ENCODE measurements at places on chromosomes 5 and 9. TPM values are rescaled to one million over a fixed set of nuclear protein-coding genes. Genes with fewer than 3 reads are reported as not detected.

DNA sequence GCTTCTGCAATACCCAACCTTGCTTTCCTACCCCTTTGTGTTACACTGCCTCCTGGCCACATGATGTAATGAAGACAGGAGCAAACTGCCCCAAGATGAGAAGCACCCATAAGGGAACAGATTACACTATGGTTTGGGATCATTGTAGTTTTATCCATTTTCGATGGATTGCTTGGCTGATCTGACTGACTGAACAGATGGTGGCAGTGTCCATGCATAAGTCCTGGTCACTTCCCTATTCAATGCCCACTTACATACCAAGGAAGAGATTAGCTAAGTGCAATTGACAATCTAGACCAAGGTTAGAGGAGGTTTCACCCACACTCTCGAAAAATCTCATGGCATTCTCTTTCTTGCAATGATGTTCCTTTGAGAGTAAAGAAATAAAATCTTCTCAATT, 319.9 kb downstream of the RAB3C start:
- no peaks in the 10 kb centered on the region for H3K4me1 ChIP-seq
- no peak overlapping the region for H3K4me3 ChIP-seq
- DNase-seq, result no peak
- H3K36me3 ChIP-seq, result no peaks in the 10 kb centered on the region

The CARD9 gene
- total RNA-seq, result 11.6 TPM

The NR2F1-AS1 gene
- 6.5 TPM for total RNA-seq

DNA sequence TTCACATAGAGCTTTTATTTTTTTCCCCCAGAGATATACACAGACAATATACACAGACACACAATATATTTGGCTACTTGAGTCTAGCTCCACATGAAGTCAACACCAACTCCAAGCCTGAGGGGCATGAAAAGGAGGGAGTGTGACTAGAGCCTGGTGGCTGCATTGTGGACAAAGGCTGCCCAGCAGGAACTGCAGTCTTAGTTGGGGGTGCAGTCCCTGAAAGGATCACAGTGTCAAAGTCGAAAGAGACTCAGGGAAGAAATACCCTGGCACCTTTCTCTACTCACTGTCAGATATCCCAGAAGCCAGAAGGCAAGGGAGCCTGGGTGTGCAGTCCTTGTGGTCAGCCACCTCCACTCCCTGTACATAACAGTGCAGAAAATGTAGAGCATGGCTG, 231.6 kb upstream of the RPS23 start:
- no peaks in the 10 kb centered on the region for H3K27me3 ChIP-seq
- DNase-seq, result no peak
- H3K27ac ChIP-seq, result no peak overlapping the region

DNA sequence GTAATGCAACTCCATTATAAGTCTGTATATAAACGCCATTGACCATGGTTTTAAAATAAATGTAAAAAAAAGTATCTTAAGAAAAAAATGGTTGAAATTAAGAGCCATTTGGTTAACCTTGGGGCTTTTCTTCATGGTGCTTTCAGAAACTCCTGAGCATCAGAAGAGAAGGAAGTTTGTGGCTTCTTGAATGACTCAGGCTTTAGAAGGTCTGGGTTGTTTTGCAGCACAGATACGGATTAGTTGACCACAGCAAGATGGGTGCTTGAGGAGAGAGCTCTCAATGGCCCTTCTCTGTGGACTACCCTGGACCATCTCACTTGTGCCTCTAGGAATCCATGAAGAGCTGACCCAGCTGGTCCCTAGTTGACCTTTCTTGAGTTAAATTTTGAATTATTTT, 189.5 kb downstream of the TMEM38B start:
- no peak overlapping the region for H3K27ac ChIP-seq
- no peaks in the 10 kb centered on the region for H3K36me3 ChIP-seq
- H3K4me3 ChIP-seq, result no peak overlapping the region
- no peak for DNase-seq
- no peaks in the 10 kb centered on the region for H3K27me3 ChIP-seq

- peaks cover 100% of the 10 kb centered on the region for H3K36me3 ChIP-seq
- no peak overlapping the region for H3K27ac ChIP-seq
- H3K4me3 ChIP-seq, result no peak overlapping the region
- H3K4me1 ChIP-seq, result peaks cover 49% of the 10 kb centered on the region
- H3K27me3 ChIP-seq, result no peaks in the 10 kb centered on the region
- no peak for DNase-seq
Measured at GRCh38 chr5:134576386-134577021, 51.0 kb downstream of the JADE2 start.

DNA sequence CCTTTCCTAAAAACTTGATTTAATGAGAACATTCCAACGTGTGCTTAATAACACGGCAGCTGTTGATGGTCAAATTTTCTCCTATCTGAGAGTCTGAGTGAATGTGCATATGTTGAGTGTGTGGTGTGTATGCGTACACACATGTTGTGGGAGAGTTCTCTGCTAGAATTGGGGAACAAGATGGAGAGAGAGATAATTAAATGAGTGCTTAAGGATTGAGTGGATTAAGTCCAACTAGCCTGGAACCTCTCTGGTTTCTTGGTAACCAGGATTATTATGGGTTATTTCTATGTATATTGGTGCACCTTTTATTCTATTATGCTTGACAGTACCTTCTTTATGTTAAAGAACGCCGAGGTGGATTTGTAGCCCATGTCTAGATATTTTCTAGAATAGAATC, 36.4 kb upstream of the TNFAIP8 start:
- H3K4me3 ChIP-seq, result no peak overlapping the region
- H3K36me3 ChIP-seq, result no peaks in the 10 kb centered on the region
- H3K27ac ChIP-seq, result no peak overlapping the region
- peaks cover 82% of the 10 kb centered on the region for H3K4me1 ChIP-seq
- no peaks in the 10 kb centered on the region for H3K27me3 ChIP-seq

GRCh38 chr5:175681968-175682340, 24.1 kb downstream of the HRH2 start:
- no peak overlapping the region for H3K4me3 ChIP-seq
- H3K27me3 ChIP-seq, result no peaks in the 10 kb centered on the region
- DNase-seq, result peak; percentile 42
